ENCODE measurements at places on chromosomes 7 and 10.

GRCh38 chr10:88244781-88245625 is 338.1 kb downstream of the RNLS start:
- no peak for DNase-seq

DNA sequence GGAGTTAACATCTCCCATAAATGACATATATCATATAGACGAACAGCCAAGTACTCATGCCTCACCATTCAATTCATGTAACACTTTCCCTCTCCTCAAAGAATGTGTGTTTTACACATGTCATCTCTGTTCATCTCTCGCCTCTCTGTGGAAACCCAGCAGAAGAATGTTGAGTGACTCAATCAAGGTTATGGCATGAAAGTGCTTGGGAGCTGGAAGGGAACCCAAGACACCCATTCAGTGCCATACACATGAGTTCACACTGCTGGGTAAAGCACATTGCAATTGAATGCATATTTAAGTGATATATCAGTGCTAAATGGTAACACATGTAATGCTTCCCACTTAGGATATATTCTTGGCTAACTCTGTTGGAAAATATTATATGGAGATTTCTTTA is 322.9 kb downstream of the PTEN start:
- no peak for DNase-seq

- DNase-seq = no peak
Observed at GRCh38 chr7:109101332-109101731, 531.7 kb downstream of the DNAJB9 start.

DNA sequence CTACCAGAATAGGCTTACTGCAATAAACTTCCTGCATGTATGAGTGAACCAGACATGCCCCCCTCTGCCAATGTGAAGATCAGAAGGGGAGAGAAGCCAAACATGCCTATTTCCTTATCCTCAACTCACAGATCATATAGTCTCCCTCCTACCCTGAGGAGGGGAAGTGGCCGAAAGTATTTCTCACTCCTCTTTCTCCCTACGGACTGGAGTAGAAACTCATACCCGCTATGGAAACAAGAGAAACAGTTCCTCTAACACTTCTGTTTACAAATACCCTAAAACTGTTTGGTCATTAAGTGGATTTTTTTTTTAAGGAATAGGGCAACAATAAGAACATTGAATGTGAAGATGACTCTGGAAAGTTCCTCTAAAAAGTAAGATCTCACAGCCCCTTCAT is 31.4 kb downstream of the CCNJ start:
- DNase-seq = no peak

GRCh38 chr7:101739775-101740398 is 77.5 kb upstream of the CUX1 start:
- DNase-seq = no peak

DNA sequence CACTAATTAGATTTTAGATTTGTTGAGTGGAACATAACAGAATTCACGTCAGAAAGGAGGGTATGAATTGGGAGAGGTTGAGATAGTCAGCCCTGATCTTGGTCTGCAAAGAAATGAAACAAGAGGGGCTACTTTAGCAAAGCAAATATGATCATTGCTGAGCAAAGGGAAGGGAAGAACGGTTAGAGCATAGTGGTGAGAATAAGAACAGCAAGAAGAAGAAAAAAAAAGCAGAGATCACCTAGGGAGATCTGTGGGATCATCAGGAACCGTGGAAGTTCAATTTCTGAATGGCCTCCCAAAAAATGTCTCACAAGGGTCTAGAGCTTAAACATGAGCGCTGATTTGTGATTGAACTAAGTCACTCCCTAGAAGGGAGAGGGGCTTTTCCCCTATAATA is 156.1 kb downstream of the DGKI start:
- no peak for DNase-seq

DNA sequence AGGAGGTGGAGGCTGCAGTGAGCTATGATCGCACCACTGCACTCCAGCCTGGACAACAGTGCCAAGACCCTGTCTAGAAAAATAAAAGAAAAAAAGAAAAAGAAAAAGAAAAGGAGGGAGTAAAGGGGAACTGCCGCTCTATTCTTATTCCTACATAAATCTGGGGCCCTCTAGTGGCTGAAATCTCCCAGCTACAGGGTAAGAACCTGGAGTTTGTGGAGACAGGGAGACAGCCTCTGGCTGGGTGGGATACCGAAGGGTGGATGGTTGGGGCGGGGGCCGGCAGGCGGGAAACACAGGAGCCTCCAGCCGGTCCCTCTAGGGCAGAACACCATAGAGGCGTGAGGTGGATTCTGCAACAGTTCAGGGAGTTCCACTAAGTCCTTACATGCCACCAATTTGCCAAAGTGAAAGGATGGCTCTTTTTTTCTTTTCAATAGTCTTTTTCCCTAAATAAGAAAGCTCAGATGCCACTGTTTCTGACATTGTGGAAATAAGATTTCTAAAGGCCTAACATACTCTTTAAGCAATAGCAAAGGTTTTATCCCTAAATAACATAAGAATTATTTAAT is 117.3 kb downstream of the SVIL start:
- DNase-seq = no peak

GRCh38 chr7:100894860-100895700 is 608 bp downstream of the ACHE start:
- no peak for DNase-seq

DNA sequence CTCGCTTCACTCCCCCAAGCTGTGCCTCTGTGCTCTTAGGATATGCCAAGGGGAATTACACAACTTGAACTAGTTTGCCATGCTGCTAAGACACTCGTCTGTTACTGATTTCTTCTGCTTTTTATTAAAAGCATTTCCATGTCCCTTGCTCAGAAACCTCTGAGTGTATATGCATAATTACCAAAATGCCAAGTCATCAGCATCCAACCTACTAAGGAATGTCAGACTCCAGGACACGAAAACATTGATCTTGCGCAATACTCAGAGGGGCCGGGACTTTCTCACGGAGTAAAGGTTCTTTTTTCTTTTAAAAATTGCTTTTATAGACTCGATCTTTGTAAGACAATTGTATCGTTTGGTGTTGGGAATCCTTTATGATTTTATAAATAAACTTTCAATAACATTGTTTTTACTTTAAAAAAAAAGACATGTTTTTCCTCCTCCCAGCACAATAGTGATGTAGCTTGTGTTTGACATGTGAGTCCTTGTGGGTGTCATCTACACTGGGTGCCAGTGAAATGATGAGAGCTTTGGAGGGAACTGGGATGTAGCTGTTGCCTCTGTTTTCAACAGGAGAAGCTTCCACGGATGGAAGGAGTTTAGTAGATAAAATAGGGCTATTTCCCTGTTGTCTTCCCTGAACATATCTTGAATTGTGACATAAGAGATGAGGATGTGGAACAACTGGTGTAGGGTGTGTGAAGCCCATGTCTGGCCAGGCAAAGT is 43.6 kb downstream of the CNNM1 start:
- DNase-seq = no peak

- DNase-seq = no peak
Observed at GRCh38 chr10:86535132-86535882, 13.7 kb upstream of the WAPL start.

DNA sequence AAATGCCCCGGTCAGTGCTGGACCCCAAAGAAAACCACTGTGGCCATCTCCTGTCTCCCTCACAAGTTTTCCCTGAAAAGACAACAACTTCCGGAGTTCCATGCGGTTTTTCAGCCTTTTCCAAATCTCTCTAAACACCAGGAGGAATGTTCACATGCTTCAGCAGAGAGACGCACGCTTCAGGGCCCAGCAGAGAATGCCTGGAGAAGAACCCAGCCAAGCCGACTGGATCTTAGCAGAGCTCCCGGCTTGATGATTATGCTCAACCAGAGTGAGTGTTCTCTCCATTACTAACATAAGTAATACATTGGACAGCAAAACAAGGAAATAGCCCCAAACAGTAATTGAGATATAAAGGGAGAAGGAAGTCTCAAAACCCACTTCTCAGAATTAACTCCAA is 17.9 kb downstream of the PRKCQ start:
- no peak for DNase-seq

DNA sequence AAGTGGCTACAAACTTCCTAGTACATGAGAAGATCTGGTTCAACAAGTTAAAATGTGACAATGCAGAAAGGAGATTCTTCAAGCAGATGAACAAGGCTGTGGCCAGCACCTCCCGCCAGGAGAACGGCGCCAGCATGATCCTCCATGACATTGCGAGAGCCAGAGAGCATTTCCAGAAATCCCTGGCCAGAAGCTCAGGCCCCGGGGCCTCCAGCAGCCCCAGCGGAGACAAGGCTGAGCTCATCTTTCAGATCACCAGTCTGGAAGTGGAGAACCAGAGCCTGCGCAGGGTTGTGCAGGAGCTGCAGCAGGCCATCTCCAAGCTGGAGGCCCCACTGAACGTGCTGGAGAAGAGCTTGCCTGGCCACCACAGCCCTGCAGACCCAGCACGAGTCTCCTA is 40.1 kb upstream of the ZNF273 start:
- DNase-seq = no peak

GRCh38 chr10:78913219-78914059 is 155.3 kb upstream of the ZMIZ1 start:
- no peak for DNase-seq

GRCh38 chr7:6623589-6624245 is 8.3 kb downstream of the ZNF853 start:
- no peak for DNase-seq

- DNase-seq = no peak
Observed at GRCh38 chr7:148368562-148368961, 222.0 kb upstream of the C7orf33 start.
